ENCODE measurements at places on chromosomes 7 and 10. TPM values are rescaled to one million over a fixed set of nuclear protein-coding genes. Genes with fewer than 3 reads are reported as not detected.

Gene AKR1C4
- not detected for total RNA-seq

Gene GATA3
- total RNA-seq = 106 TPM

DNA sequence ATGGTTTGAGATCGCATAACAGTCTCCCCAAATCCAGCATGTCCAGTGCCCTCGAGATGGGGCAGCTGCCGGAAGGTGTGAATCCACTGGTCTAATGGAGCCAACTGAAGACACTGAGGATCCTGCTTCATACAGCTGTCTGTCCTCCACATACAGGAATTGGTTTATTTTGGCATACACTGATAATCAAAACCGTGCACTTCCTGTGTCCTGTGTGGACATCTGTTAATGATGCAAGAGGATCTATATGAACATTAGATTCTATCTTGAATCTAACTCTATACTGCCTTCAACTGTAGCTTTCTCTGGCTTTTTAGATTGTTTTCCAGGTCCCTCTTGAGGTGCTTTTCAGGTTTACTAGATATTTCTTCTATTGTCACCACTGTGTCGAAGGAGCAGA lies 3.0 kb upstream of the JAZF1 start:
- H3K4me3 ChIP-seq = no peak overlapping the region
- H3K4me1 ChIP-seq = peaks cover 7% of the 10 kb centered on the region
- no peak overlapping the region for H3K27ac ChIP-seq
- no peak for DNase-seq
- H3K27me3 ChIP-seq = peaks cover 41% of the 10 kb centered on the region

DNA sequence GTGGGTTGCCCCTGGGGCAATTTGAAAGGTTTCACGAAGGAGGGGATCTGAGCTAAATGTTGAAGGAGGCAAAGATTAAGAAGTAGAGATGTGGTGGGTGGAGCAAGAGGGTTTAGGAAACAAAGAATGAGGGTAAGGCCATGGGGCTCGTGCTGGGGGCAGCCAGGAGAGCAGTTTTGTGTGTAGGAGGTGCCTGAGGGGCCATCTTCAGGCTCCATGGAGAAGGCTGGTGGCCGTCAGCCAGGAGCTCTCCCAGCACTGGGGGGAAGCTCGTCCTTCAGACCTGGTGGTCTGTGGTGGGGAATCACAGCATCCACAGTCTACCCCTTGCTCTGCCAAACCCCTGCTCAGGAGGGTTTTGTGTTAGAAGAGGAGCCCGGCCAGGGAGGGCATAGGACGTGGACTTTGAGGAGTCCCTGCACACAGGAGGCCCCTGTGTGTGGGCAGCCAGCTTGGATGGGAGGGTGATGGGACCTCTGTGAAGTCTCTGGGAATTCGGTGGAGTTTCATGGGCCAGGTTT lies 11.8 kb upstream of the CXCL12 start:
- H3K27me3 ChIP-seq = peaks cover 49% of the 10 kb centered on the region
- H3K36me3 ChIP-seq = no peaks in the 10 kb centered on the region
- H3K4me3 ChIP-seq = no peak overlapping the region
- H3K4me1 ChIP-seq = peaks cover 13% of the 10 kb centered on the region

DNA sequence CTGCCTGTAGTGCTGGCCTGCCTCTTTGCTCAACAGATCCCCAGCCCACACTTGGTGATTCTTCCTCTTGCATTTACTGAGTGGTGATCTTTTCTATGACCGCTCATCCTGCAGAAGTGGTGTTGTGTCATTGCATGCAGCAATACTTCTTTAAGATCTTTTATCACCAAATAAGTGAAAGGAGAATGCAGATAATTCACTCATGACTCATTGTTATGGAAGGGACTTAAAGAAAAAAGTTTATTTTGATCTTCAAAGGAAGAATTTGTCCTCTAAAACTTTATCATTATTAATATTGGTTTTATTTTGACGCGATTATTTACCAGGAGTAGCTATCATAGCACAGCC lies 489.1 kb upstream of the CELF2 start:
- no peaks in the 10 kb centered on the region for H3K36me3 ChIP-seq
- no peaks in the 10 kb centered on the region for H3K27me3 ChIP-seq
- no peak for DNase-seq
- H3K4me3 ChIP-seq = no peak overlapping the region
- peaks cover 10% of the 10 kb centered on the region for H3K4me1 ChIP-seq

DNA sequence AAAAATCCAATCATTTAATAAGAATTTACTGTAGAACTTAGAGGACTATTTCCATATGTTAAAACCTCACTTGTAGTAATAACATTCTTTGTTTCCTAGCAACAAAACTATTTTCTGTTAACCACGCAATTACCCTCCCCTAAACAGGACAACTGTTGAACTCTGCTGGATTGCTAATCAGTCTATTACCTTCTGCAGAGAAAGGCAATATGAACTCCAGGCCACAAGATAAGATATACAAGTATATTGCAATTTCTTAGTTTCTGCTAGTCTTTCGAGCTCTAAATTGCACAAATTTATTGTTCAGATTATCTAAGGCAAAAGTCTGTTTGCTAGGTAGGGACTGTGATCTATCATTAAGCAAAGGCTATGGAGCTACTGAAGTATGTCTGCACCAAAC lies 920.1 kb upstream of the LRRN3 start:
- no peaks in the 10 kb centered on the region for H3K36me3 ChIP-seq
- no peak overlapping the region for H3K27ac ChIP-seq
- no peaks in the 10 kb centered on the region for H3K27me3 ChIP-seq
- no peak for DNase-seq
- H3K4me3 ChIP-seq = no peak overlapping the region

DNA sequence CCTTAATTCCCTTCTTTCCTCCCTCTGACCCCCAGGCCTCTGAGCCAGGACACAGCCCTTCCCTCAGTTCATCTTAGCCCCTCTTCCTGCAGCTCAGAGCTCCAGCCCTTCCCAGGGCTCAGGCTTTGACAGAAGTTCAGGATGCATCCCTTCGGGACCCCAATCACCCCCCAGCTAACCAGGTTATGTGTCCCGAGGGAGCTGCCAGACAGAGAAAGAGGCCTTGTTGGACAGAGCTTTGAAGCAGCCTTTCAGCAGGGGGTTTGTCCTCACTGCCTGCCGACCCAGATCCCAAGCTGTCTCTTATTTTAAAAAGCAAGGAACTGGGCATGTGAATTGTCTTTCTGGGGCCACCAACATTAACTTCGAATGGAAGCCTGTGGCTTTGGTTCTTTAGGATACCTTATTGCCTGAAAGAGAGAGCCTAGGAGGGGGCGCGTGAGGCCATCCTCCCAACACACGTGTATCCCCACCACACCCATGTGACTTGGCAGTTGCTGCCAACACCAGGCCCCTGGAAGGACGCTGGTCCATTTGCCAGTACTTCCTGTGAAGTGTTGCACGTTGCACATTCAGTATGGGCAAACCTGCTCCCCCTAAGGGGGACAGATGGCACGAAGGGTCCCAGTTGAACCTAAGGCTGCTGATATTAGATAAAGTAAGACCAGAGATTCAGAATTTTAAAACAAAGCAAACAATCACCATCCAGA lies 858 bp downstream of the CCDC136 start:
- no peak for DNase-seq
- H3K27me3 ChIP-seq = peaks cover 34% of the 10 kb centered on the region
- H3K36me3 ChIP-seq = no peaks in the 10 kb centered on the region
- no peak overlapping the region for H3K27ac ChIP-seq

DNA sequence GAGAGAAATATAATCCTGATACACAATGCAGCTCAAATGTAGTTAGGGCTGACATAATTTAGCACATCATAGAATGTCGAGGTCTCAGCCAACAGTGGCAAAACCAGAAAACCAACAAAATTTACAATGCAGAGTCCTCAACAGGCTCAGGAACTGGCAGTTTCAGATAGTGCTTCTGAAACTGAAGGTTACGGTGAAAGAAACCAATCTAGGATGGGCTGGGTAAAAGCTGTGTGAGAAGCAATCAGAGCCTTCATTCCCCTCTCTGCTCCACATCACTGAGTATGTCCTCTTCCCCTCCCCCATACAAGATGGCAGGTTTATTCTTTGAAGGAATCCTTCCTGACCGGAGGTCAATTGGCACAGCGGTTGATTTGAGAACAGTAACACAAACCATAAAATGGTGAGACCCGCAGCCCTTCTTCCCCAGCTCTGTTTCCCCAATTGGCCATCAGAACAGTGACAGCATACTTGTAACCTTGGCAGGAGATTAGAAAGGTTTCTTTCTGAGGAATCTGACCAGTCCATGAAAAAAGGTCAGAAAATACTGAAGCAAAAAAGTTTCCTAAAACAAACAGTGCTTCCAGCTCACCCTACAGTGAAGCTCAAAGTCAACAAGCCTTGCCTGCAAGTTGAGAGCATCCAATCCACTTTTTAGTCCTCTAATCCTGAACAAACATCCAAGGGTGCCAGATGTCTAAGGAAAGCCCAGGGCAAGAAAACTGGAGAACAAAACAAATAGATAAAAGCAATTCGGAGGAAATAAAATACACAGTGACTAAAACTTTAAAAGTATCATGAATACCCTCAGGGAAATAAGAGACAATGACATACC lies 53.9 kb upstream of the IL6 start:
- H3K27ac ChIP-seq = no peak overlapping the region
- no peaks in the 10 kb centered on the region for H3K27me3 ChIP-seq

GRCh38 chr7:14999331-14999730 lies 96.8 kb upstream of the DGKB start:
- no peak overlapping the region for H3K27ac ChIP-seq
- no peak overlapping the region for H3K4me3 ChIP-seq
- no peak for DNase-seq
- H3K27me3 ChIP-seq = no peaks in the 10 kb centered on the region
- no peaks in the 10 kb centered on the region for H3K4me1 ChIP-seq
- H3K36me3 ChIP-seq = no peaks in the 10 kb centered on the region
